Activated T-helper 17 cell treated with anti-CD3 and anti-CD28 coated beads, Interleukin-2, amount 50 U/mL, for 72 hours (primary cell): ENCODE measurements at places on chromosomes 1 and 21. TPM values are rescaled to one million over a fixed set of nuclear protein-coding genes. Genes with fewer than 3 reads are reported as not detected.

LCE1A gene
- total RNA-seq, result not detected

TPTE gene
- not detected for total RNA-seq

RIMKLA gene
- total RNA-seq, result 16.3 TPM

PGM1 gene
- 34.8 TPM for total RNA-seq

SPATA46 gene
- not detected for total RNA-seq

KRTAP21-2 gene
- total RNA-seq, result not detected

GNL2 gene
- 48.8 TPM for total RNA-seq

EVI5 gene
- 7.7 TPM for total RNA-seq

KLHDC7A gene
- not detected for total RNA-seq

RGS8 gene
- total RNA-seq, result 0.04 TPM

HSPA6 gene
- total RNA-seq, result 0.37 TPM

KLF17 gene
- total RNA-seq, result not detected

HPCAL4 gene
- 0.50 TPM for total RNA-seq

RAB42 gene
- not detected for total RNA-seq

RGS1 gene
- total RNA-seq, result 151 TPM

FCER1A gene
- not detected for total RNA-seq

LAX1 gene
- total RNA-seq, result 17.2 TPM

KIAA0040 gene
- total RNA-seq, result 39.4 TPM

IVL gene
- total RNA-seq, result not detected

XCL1 gene
- total RNA-seq, result 0.50 TPM

VASH2 gene
- total RNA-seq, result 0.52 TPM

KCNJ6 gene
- not detected for total RNA-seq

PLXNA2 gene
- total RNA-seq, result 0.09 TPM

SH2D2A gene
- 173 TPM for total RNA-seq

PHTF1 gene
- 24.8 TPM for total RNA-seq

SLC45A1 gene
- 0.42 TPM for total RNA-seq

TNFAIP8L2 gene
- total RNA-seq, result 12.0 TPM

SERTAD4 gene
- not detected for total RNA-seq

TNFRSF4 gene
- total RNA-seq, result 384 TPM
